ENCODE measurements at places on chromosomes 7 and 10.

DNA sequence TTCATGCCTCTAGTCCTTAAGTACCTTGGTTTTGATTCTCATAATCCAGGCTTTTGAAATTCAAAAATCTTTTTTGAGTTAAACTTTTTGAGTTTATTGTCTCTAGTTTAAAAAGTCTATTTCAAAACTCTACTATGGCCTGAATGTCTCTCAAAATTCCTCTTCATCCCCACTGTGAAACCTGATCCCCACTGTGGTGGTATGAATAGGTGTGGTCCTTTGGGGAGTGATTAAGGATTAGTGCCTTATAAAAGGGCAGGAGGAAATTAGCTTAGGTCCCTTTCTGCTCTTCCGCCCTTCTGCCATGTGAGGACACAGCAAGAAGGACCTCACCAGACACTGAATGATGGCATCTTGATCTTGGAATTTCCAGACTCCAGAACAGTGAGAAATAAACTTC, 44.1 kb upstream of the JAZF1 start:
- no peak for DNase-seq

DNA sequence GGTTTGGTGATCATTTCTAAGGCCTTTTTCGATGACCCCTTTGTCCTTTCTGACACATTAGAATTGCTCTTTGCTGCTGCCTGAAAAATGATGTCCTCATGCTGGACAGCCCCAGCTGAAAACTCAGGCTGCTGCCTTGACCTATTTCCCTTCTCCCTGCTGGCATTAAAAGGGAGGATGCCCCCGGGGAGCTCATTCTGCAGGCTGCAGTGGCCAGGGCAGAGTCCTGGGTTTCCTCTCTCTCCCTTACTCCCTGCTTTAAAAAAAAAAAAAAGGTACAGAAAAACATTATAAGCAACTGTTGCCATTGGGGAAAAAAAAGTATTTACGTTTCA, 35.4 kb downstream of the LRRC4 start:
- no peak for DNase-seq

GRCh38 chr7:35380739-35381224, 126.9 kb upstream of the TBX20 start:
- DNase-seq, result no peak

GRCh38 chr10:121803611-121804010, 124.2 kb downstream of the ATE1 start:
- DNase-seq, result no peak

GRCh38 chr7:88615336-88615735, 144.2 kb upstream of the ZNF804B start:
- no peak for DNase-seq

GRCh38 chr10:70737250-70737649, 47.9 kb downstream of the TBATA start:
- DNase-seq, result no peak

DNA sequence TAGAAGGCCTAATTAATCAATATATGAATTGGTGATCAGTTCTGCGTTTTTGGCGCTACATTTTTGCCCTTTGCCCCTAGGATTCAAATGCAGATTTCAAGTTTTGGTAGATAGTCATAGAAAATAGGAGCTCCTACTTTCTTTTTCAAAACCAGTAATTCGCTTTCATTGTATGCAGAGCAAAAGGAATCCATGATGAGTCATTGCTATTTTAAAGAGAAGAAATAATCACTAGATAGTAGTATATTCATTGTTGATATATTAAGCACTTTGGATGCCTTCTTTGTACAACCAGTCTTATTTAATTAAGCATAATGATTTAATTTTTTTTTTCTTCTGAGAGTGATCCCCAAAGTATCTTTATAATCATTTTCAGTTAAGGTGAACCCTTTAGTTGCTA, 50.3 kb downstream of the CSTF2T start:
- DNase-seq, result no peak

DNA sequence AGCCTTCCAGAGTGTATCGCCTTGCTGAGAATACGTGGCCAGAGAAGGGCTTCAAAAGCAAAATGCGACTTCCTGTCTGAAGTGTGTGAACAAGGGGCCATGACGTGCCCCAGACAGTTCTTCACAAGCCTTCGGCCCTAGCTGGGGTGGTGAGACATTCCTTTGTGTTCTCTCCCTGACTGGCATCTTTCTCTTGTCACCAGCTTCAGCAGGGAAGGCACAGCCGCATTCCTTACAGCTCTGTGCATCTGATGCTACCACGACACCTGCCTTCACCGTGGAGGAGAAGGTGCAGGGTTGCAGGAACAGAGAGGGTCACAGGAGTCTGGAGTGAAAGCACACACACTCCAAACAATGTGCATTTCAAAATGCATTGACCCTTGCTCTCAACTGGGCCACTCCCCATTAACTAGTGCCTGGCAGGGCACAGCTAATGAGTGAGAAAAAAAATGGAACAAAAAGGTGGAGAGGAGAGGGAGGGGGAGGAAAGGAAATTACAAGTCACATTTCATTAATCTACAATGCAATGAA, 93.4 kb downstream of the GPR26 start:
- DNase-seq, result no peak

GRCh38 chr7:121519548-121520521, 123.7 kb upstream of the FAM3C start:
- no peak for DNase-seq

DNA sequence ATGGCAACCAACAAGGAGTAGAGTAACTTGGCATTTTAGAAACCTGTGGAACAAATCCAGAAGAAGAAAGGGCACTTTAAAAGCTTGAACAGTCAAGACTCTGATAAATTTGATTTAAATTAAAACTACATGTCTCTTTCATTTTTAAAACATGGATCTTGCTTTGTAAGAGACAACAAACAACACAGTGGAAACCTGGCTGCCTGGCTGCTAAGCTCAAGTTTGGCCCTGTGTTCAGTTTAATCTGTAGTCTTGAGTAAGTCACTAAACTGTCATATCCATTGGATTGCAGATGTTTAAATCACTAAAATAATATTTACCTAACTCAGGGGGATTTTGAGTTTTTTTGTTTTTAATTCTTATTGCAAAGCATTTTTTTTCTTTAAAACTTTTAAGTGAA, 374.9 kb upstream of the SEMA3D start:
- DNase-seq, result no peak

- peak; percentile 66 for DNase-seq
Measured at GRCh38 chr10:42952931-42953683, 123.8 kb upstream of the RET start.

GRCh38 chr7:66558660-66559465, 69.8 kb upstream of the KCTD7 start:
- no peak for DNase-seq

- no peak for DNase-seq
Measured at GRCh38 chr10:129393812-129394211, 73.2 kb upstream of the MGMT start.

- no peak for DNase-seq
Measured at GRCh38 chr7:18786796-18787195, 291.2 kb downstream of the HDAC9 start.

DNA sequence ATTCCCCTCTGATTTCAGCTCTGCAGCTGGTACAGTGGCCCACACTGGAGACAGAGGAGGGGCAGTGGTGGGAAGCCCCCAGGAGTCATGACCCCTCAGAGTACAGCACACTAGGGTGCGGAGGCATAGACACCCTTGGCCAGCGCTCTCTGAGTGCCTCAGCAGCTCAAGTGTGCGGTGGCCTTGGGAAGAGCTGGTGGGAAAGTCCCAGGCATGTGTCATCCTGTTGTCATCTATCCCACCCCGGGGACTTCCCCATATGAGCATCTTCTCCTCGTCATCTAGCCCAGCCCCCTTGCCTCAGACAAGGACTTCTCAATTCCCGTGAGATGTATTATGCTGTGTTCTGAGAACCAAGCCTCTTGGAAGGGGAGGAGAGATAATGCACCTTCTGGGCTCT, 15.6 kb upstream of the PPIF start:
- peak; percentile 79 for DNase-seq

DNA sequence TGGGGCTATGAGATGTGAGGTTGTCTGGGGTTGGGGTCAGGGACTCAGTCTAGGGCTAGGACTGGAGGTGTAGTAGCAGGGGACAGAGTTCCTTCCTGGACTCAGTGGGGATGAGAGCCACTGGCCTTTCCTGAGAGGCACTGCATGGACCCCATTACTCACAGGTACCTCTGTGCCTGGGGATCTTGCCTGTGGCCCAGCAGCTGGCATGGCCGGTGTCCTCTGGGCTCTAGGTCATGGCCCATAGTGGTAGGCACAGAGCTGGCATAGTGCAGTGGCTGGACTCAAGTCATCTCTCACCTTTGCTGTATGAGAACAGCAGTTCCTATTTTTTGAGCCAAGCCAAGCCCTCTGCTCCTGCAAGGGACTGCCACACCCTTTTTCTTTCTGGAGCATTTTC, 51.9 kb downstream of the NEURL1 start:
- peak; percentile 67 for DNase-seq

DNA sequence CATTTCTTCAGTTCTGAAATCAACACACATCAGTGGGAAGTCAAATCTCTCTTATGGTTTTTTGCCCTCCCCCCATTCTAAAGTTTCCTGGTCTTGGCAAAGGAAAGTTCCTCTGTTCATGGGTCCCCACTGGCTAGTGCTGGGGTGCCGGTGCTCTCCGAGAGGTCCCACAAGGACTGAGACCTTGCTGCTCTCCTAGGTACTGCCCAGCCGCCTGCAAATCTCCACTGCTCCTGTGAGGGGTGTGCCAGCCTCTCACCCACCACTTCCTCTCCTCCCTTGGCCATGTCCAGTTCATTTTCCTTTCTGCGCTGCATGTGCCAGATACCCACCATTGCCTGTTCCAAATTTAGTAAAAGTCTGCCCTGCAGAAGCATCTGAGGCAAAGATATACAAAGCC, 17.2 kb upstream of the INHBA start:
- DNase-seq, result no peak

GRCh38 chr10:22723783-22724182, 9.4 kb upstream of the PIP4K2A start:
- DNase-seq, result no peak

DNA sequence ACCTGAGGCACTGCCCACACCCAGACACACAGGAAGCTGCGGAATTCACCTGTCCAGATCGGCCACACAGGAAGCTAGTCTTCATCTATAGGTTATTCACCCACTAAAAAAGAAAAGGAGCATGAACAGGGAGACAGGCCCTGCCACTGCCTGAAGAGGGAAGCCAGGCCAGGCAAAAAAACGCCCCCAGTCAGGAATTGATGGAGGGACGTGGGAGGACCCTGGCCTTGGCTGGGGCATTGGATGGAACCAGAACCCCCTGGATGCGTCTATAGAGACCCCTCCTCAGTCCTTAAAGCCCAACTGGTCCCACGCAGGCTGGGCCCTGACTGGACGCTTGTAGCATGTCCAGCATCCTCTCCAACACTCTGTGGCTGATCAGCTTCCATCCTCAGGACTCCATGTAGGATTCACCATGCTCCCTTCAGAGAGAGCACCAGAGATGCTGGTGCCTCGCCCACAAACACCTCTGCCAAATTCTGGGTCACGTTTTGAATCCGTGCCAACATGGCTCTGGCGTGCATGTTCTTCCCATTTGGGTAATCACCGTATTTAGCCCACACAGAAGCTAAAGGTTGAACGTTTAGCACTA, 259.3 kb upstream of the TCERG1L start:
- DNase-seq, result peak; percentile 36

DNA sequence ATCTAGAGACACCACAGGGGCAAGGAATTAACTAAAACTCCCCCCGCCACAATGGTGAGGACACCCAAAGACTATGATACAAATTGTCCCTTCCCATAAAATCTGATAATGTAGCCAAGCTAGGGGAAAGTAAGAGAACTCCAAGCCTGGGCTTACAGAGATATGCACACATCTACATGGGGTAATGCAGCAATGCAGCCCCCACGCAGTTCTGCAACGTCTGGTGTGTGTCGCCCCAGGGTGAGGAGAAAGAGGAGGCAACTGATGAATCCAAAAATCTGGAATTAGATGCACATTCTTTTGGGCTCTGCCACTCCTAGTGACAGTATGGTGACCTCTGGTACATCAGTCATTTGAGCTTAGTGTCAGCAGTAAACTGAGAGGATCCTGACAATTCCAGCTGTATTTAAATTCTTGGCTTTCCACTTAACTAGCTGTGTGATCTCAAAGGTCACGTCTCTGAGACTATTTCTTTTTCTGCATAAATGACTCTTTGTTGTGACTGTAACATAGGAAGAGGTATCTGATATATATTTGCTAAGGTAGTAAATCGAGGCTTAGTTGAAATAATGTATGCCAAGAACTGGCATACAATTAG, 51.5 kb downstream of the PIP4K2A start:
- DNase-seq, result no peak

- DNase-seq, result peak; percentile 61
Measured at GRCh38 chr10:124066781-124067714, 26.4 kb downstream of the CHST15 start.

DNA sequence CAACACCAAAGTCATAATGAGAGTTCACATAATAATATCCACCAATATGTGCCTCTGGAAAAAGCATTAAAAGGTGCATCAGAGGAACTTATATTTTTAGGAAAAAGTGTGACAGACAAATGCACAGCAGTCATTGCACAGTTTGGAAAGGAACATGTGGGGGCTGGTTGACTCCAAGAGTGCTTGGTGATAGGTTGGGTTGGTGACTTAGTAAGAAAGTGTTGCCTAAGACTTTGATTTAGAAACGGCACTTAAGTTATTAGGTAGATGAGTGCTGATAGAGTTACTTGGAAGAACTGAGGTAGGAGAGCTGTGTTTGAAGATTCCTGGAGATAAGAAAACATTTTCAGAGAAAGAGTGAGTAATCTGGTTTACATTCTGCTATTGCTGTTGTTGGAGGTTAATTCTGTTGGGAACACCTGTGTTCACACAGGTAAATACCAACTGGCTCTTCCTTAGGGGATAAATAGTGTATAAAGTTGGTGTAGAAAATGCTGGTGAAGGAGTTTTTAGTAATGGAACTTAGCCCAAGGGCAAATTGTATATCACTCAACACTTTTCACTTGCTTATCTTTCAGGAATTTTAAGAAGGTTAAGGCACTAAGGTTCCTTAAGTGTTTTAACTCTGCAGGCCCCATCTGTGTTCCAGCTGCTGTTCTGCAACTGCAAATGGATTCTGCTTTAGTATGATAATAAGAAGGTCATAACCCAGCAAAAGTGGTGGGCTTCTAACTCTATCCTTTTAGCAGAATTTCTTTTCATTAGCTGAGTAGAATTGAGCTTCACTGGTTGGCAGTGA, 196.1 kb downstream of the NSUN6 start:
- no peak for DNase-seq

DNA sequence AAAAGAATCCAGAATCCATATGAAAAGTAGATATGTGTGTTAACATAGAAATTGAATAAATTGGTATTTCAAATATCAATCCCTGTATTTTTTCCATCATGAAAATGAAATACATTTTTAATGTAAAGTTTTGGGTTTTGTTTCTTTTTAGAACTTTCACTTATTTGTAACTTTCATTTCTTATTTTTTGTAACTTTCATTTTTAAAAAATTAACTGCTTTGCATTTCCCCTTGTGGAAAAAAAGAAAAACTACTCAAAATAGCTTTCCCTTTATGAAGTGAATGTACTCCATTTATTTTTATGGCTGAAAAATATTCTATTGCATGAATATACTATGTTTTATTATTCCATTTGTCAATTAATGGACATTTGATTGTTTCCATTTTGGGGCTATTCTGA, 75.6 kb upstream of the SMNDC1 start:
- DNase-seq, result no peak

Measured in posterior vena cava (tissue), 2 donors.